ENCODE measurements at places on chromosomes 12 and 14.

DNA sequence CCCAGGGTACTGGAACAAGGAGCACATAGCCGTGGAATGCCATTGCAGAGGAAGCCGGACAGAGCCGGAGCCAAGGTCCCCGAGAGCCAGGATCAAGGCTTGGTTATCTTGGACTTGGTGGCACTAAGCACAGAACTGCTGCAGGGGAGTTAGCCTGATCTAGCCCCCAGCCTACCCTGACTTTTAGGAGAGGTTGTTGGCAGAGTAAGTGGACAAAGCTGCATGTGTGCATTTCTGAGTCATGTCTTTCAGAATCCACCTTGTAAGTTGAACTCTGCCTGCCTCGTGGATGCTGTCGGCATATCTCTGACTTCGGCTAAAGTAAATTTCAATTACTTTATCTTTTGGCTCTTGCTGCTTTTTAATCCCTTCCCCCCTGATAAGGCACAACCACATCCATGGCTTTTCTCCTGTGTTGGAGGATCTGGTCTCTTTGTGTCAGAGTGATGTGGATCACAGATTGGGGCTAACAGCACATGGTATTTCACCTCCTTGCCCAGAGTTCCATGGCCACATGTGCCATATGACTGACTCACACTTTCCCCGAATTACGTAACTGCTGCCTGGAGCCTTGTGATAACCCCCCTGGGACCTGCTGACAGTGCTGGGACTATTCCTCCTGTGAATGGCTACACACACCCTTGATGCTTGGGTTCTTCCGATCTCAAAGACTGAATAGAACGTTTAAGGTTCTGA, 240.3 kb downstream of the EMP1 start:
- DNase-seq, result no peak

GRCh38 chr14:99447739-99448138, 32.9 kb downstream of the SETD3 start:
- DNase-seq, result no peak

DNA sequence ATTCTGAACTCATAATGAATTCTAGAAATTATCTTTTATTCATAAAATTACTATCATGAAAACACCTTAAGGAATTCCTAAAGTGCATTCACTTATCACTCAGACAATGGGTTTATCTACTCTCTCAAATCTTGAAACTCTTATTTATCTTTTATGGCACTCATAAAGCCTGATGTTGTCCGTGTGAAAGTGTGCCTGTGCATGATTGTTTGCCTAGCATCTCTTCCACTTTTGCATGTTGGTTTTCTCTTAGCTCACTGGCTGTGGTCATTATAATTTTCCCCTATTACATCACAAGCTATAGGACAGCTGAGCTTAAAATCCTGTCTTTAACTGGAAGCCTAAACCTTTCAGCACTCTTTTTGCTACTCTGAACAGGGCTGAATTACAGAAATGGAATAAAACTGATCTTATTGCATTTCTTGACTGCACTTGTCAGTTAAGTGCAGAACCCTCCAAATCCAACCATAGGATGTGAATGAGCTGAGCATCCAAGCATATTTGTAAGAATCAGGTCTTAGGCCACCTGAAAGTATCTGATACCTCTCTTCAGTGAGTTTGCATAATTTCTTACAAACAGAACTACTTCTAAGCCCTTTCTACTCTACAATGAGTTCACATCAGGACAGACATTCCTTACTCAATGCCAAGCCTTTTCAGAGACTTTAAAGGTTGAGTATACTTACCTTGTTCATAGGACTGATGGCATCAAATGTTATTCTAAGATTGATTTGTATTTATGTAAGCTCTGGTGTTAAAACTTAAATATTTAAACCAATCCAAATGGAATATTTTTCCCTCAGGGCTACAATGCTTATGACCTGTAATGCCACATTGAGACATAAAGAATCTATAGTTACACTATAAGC, 221.2 kb upstream of the KITLG start:
- no peak for DNase-seq

- no peak for DNase-seq
Observed at GRCh38 chr14:49940808-49941421, 48.0 kb downstream of the ARF6 start.

- DNase-seq, result peak; percentile 58
Observed at GRCh38 chr12:91355150-91356006, 172.8 kb upstream of the DCN start.

DNA sequence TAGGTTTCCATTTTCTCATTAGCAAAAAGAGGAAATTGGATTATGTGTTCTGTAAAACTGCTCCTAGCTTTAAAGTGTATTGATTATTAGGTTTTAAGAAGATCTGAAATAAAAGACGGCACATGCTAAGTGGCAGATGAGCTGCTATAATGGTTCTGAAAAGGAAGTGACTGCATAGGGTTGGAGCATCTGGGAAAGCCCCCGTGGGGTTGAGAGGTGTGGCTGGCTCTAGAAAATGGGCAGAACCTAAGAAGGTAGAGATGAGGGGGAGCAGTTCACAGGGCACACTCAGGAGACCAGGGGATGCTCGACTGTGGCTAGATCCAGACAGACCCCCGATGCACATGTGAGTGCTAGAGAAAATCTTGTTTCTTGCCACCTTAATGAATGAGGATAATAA, 1.9 kb downstream of the IFNG-AS1 start:
- DNase-seq, result no peak

DNA sequence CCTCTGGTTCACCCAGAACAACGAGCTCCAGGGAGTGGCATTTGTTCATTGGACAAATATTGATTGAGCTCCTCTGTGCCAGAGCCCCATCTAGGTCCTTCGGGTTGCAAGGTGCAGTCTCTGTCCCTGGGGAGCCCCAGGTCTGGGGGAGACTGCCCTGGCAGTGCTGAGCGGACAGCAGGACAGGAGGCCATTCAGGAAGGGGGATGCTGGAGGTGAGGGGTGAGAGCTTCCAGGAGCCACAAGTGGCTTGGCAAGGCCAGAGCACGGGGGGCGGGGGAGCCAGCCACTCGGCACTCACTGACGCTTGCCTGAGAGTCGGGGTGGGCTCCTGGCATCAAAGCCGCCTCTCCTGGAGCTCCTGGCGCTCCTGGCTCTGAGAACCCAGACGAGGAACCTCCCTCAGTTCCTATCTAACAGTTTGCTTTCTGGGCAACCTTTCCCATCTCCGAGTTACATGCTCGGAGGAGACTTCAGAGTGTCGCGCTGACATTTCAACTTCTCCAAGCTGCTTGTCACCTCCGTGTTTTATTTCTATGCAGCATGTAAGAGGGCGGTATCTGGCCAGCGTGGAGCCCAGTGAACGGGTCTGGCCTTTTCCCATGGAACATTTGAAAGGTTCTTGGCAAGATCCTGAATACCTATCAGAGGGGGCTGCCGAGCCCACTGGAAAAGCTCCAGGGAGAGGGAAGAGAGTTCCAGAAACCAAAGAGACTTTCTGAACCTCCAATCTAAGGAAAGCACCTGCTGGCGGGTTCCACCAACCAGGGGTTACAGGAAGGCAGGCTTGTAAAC, 62.0 kb upstream of the BCL11B start:
- no peak for DNase-seq

DNA sequence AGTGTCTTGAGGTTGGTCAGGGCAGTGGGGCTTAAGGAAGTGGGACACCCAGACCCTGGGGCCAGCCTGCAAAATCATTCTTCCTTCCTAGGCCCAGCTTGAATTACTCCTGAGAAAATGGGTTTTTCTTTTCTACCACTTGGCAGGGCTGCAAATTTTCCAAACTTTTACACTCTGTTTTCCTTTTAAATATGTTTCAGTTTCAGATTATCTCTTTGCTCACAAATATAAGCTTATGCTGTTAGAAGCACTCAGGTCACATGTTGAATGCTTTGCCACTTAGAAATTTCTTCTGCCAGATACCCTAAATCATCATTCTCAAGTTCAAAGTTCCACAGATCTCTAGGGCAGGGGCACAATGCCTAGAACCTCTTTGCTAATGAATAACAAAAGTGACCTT, 2.9 kb upstream of the LGR5 start:
- no peak for DNase-seq

GRCh38 chr14:102940729-102941362, 18.4 kb downstream of the AMN start:
- no peak for DNase-seq

DNA sequence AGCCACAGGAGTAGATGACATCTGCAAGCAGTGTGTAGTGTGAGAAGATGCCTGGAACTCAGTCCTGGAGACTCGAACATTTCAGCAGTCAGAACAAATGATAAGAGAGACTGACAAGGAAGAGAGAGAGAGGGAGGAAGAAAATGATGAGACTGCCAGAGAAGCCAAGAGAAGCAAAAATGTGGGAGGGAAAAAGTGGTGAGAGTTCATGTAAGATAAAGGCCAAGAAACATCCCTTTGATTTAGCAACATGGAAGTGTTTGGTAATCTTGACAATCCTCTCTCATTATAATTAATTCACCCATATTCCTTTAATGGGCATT, 42.6 kb downstream of the LIMA1 start:
- no peak for DNase-seq

All from hippocampal formation (tissue), 2 donors.